ENCODE measurements at places on chromosomes 16 and 17.

- no peak for DNase-seq
These were observed 4.4 kb upstream of the HCRT start for GRCh38 chr17:42189651-42189965.

DNA sequence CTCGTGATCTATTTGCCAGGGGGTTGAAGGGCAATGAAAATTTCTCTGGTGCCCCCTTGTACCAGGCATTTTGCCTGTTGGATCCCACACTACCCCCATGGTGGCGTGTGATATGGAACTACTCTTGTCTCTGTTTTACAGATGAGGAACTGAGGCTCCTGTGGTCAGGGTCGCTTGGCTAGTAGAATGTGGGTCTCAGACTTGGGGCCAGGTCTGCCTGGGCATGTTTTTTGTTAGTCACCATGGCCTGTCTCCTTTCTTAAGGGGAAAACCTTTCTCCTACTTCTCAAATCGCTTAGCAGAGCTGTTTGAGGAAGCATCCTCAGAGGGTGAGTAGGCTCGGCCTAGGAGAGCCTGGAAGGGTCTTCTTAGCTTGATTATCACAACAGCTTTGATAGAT, 51.2 kb downstream of the CLEC16A start:
- DNase-seq: no peak

GRCh38 chr17:59436900-59437299, 105.4 kb downstream of the YPEL2 start:
- DNase-seq: no peak

DNA sequence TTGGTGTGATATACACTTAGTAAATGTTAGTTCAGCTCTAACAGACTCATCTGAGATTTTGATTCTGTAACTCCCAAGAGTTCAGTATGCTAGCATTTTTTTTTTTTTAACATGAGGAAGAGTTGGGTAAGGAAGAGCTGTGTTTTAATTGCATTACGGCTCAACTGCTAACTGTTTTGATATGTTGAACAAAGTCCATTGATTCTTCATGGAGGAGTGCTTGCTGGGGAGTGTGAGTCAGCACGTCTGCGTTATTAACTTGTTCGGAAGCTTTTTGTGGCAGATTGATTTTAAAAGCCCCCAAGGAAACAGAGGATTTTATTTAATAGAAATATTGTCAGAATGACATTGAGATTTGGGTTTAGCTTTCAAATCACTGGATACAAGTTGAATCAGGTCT, 45.8 kb downstream of the PITPNC1 start:
- no peak for DNase-seq

- no peak for DNase-seq
These were observed 42.5 kb downstream of the PLCG2 start for GRCh38 chr16:81821436-81822128.

- no peak for DNase-seq
These were observed 61.4 kb downstream of the NXN start for GRCh38 chr17:917941-918740.

- DNase-seq: peak; percentile 41
These were observed 1.9 kb downstream of the MNT start for GRCh38 chr17:2398655-2399571.

DNA sequence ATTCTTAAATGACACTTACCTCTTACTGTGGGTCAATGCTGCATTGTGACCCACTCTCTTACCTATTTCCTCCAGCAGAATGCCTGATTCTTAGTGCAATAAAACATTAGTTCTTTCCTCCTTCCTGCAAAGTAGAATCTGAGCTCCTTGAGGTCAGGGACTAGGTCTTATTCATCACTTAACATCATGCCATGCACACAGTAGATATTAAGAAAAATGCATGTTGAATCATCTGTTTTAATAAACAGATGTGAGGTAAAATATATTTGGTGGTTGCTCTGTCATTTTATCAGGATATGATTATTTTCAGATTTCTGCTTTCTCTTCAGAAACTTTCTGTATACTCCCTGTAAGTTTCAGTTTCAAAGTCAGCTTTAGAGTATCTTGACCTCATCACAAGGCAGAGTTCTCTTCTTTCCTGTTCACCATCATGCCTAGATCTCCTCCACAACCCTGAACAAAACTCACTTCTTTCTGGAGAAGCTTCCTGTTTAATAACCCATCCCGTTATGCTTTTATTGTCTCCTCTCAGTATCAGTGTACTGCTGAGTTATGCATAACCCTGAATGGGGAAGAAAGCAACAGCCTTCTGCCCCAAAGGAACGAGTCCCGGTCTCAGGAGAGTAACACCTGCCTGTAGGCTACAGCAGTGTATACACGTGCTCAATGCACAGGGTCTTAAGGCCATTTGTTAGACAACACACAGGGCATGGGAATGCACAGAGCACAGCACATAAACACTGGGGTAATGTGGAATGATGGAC, 30.3 kb upstream of the SUPT4H1 start:
- DNase-seq: no peak

DNA sequence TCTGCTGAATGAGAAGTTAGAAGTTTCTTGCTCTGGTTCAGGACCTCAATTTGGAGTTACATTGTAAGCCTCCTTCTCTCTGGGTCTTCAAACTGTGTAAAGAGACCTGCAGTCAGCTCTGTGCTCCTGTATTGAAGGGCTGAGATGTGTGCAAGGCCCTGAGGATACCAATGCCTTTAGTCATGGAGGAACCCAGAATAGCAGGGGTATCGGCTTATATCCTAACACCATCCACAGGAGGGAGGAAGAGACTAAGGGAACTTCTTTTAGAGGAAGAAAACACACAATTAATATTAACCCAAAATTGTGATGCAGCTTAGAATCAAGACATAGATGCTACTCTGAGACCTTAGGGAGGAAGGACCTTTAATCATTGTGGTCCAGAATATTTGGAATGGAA, 36.5 kb downstream of the GLP2R start:
- DNase-seq: no peak

- no peak for DNase-seq
These were observed 66.0 kb downstream of the GNAO1 start for GRCh38 chr16:56257239-56257638.

GRCh38 chr16:3115561-3115960, 3.2 kb downstream of the ZNF205 start:
- DNase-seq: no peak

GRCh38 chr17:76013377-76013932, 12.8 kb downstream of the CDK3 start:
- DNase-seq: no peak

DNA sequence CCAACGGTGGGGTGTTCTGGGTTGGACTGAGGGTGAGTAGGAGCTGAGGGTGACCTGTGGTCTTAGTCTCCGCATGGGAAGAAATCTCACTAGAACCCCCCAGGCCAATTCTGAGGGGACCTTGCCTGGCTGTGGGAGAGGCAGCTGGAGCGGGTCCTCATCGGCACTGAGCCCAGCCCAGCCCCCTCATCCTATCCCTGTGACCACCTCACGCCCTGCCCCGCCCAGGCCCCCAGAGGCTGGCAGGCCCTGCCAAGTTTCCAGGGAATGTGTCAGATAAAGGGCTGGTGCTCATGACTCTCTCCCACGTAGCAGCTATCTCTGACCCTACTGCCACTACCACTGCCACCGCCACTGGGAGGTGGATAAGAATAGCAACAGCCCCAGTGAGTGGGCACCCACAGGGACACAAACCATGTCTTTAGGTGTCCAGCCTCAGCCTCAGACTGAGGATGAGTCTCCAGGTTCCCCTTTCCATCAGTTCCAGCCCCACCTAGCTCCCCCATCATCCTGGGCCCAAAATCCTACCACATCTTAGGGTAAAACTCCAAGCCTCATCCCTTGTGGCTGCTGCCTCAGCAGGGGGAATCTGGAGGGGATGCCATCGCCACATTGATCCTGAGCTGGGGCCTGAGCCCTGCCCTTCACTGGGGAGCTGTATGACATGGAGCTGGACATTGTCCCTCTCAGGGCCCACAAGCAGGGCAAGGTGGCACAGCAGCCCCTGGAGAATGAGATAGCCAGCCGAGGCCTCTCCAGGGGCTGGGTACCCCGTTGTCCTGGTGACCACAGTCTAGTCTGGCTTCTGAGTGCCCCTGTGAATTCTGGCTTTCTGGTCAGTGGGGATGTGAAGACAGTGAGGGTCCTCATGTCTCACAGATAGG, 14.9 kb downstream of the CDH16 start:
- no peak for DNase-seq

DNA sequence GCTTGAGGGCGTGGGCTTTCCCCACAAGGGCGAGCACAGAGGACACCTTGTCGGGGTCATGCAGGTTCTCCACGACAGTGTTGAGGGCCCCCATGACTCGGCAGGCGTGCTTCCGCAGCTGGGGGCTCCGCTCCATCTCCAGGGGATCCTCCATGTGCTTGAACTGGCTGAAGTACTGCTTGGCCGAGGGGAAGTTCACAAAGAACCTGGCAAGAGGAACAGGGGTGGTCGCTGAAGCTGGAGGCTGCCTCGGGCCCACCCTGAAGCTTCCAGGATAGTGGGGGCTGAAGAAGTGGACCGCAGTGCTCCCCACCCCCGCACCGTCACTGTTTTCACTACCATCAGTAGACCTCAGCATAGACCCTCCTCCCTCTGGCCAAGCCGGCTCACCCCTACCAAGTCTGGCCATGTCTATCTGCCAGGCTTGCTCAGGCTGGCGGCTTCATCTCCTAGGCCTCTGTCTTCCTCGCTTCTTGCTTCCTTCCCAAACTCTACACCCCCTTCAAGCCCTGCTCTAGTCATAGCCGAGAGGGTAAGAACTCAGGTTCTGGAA, 5.9 kb downstream of the CYGB start:
- DNase-seq: no peak

DNA sequence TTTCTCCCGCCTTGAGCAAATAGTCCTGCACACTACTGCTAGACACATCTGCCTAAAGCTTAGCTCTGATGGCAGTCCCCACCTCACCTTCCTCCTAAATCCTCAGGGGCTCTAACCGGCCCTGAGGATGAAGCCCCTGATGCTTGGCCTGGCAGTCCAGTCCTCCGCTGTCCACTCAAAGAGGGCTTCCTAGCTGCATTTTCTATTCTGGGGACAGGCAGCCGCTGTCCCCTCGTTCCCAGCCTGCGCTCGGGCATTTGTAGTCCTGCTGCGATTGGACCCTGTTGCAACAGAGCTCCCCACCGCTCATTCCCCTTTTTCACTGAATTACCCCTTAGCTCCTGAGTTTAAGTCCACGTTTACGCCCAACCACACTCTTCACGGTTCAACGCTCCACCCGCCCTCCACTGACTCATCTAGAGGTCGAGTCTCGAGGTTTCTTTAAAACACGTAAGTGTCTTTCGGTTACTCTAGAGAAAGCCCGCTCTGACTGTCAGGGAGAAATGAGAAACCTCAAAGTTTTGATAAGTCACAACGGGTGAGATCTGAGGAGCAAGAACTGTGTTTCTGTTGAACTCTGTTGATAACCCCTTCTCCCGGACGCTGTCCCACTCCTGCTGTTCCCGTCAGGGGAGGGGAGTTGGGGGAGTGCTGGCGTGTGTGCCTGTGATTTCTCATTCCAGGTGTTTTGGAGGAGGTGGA, 4.5 kb downstream of the CCR7 start:
- peak; percentile 68 for DNase-seq

- DNase-seq: no peak
These were observed 770 bp downstream of the CCNF start for GRCh38 chr16:2429771-2430663.

DNA sequence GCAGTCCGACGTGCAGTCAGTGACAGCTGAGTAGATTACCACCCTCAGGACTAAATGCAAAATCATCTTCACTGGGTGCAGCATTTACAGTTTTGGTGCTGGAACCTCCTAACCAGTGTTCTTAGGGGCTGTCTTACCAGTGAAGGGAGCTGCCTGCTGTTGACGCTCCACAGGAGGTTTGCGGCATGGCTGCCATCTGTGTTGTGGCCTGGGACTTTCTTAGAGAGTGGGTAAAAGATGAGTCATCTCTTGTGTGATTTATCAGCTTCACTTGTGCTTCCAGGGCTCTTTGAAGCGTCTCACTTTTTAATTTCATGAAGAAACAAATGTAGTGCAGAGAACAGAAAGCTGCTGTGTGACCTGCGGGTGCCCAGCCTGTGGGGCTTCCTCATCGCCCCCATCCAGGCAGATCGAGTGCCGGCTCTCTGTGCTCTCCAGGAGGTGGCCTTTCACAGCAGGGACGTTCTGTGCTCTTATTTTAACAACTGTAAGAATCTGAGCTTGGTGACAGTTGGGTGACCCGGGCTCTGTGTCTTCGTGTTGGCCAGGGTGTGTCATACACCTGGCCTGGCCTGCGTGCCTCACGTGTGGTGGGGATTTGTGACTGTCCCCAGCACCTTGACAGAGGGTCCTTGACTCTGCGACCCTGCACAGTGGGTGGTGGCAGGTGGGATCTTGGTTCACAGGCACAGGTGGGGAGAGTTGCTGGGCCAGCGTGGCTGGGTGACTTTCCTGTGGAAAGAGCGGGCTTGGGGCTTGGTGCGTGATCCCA, 24.3 kb upstream of the ZNF750 start:
- peak; percentile 85 for DNase-seq

DNA sequence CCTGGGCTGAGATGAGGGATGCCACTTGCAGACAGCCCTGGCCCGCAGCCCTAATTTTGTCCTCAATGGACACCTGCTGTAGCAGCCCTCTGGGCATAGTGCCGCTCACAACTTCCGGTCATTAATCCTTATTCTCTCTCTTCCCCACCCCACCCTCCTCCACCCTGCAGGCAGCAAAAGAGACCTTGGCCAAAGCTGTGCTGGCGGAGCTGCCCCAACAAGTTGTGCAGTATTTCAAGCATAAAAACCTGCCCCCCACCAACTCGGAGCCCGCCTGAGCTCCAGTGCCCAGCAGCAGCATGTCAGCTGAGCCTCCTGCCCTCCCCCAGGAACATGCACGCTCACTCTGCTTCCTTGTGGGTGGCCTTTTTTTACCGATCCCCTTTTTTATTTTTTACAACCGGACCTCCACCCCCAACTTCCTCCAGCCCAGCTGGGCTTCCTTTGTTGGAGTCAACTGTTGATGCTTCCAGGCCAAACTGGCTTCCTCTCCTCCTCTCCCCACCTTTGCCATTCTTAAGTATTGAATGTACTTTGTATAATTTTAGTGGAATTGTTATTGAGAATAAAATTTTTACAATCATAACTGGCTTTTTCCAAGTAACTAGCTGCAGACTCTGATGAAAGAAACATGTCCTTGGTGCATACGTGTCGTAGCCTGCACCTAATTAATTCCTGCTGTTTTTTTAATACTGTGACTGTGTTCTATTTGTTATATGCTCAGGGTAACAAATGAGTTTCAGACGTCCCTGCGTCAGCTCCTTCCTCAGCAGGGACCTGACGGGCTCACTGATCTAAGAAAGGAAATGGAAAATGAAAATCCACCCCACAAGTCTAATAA, 38.2 kb downstream of the PSME3IP1 start:
- DNase-seq: no peak

DNA sequence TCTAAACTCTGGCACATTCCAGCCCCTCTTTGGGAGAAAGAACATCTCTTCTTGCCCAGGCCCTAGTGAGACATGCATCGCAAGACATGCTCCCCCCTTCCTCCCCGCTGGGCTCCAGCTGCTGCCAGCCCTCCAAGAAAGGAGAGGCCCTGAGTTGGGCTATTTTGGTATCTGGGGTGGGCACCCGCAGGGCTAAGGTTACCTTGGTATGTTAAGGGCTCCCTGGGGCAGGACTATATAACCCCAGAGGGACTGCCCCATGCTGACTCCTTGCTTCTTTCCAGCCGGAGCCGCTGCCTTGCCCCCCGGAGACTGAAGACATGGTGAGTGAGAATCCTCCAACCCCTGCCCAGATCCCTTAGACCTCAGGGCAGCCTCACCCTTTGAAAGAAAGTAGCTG, at the start of gene MYL11:
Gene MYL11 (plus strand): TSS at position 265 of the 400 bp plus-strand sequence. CDS start 56 bp downstream, at position 321.
- no peak for DNase-seq

- DNase-seq: peak; percentile 13
These were observed 2.8 kb upstream of the ALDH3A2 start for GRCh38 chr17:19645734-19646201.

GRCh38 chr16:15970202-15970601, 20.8 kb downstream of the ABCC1 start:
- no peak for DNase-seq

- no peak for DNase-seq
These were observed 10.4 kb upstream of the CHMP6 start for GRCh38 chr17:80981062-80981902.
